ENCODE measurements at places on chromosomes 7 and 10.

DNA sequence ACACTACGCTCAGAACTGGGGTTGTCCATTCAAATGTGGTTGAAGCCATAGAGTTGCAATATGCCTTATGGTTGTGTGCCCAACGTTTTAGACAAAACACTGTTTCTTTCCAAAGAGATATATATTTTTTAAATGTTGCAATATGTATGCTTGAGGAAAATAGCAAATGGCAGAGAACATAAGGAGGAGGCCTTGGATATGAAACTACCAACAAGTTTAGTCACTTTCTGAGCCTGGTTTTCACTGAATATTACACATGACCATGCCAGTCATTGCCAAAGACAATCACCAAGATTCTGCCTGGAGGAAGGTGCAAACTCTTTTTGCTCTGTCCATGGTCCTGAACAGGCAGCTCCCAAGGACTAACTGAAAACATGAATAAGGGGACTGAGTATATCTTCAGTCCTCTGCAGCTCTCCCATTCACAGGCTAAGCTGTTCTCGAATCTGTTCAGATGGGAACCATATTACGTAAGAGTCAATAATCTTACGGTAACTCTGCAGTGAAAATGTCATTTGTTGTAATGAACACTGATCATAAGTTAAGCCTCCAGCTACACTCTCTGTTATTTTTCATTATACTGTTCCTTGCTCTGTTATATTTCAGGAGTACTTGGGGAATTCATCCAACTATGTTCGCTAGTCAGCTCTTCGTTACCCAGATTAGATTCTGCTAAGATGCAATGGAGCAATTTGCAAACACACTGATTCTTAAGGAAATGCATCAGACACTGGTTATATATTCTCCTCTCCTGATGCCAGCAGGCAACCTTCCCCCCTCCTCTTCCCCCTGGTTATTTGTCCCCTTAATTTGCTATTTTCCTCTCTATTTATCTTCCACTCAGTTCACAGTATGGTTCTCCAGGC, 90.7 kb upstream of the C1QL3 start:
- DNase-seq: no peak

DNA sequence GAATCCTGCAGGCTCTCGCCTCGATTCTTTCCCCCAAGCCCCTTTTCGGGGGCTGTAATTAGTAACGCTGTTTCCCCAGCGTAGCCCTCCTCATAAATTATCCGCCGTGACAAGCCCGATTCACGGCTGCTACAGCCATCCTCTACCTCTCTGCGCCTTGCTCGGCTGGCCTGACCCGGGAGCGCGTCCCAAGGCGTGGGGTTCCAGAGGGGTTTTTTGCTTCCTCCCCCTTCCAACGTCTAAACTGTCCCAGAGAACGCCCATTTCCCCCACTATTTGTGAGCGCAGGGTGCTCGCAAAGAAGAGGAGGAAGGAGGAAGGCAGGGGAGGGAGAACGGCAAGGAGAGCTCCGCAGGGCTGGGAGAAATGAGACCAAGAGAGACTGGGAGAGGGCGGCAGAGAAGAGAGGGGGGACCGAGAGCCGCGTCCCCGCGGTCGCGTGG, 880 bp downstream of the HOXA5 start:
- no peak for DNase-seq

- DNase-seq: no peak
Observed at GRCh38 chr10:98436704-98437103, 10.0 kb downstream of the HPS1 start.

DNA sequence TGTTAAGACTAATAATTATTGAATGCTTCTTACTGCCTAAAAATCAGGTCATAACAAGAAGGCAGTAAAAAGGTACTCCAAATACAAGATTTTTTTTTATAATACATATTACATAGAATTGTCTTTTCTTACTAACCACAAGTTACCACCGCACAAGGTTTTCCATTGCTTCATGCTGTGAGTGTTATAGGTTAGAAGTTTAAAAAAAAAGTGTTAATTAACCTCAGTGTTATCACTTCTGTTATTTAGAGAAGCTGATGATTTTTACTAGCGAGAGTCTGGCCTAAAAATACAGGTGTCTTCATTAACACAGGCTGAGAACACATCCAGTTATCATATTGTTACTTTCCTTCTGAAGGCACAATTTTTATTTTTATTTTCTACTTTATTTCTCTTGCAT, 1281.9 kb upstream of the CELF2 start:
- no peak for DNase-seq

DNA sequence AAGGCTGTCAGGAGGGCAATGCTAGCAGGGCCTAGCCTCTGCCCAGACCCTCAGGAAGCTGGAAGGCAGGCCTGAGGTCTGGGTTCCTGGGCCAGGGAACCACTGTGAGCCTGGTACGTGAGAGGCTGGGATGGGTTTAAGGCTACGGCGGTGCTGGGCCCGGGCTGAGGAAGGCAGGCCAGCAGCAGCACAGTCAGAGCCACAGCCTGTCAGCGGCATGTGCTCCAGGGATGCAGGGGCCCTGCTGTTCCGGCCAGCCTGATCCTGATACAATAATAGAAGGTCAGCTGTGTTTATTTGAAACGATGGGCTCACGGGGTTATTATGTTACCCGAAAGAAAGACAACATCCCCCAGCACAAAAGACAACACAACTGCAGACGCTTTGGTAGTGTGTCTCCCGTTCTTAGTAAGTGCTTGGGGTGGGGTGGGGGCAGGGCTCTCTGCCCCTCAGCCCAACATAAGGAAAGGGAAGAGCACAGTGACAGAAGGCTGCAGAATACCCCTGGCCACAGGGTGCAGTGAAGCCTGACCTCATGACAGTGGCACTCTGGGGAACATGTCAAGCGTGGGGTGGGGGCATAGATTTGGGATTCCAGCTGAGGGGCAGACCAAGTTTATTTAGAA, 95.0 kb downstream of the COL13A1 start:
- DNase-seq: no peak

DNA sequence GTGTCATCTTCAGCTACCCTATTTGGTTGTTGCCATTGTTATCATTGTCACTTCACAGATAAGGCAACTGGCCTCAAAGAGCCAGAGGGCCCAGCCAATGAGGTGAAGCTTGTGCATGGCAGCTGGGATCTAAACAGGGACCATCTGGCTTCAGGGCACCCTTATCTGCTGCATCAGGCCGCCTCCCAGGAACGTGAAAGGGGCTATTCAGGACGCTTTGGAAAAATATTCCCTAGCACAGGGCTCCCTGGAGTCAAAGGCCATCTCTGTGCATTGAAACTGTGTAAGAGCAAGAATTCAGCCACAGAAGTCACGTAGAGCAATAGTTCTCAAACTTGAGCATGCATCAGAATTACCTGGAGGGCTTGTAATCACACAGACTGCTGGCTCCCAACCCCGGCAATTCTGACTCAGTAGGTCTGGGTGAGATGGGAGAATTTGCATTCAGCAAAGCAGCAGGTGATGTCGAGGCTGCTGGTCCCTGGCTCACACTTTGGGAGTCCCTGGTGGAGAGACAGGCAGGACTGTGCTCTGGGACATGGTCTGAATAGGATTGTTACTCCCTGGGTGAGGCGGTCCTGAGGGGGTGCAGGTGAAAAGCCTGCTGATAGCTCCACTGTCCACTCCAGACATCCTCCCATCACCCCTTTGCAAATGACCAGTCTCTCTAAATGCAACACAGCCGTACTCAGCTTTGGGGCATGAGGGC, 21.5 kb upstream of the PLEKHA1 start:
- no peak for DNase-seq

- no peak for DNase-seq
Observed at GRCh38 chr7:20241911-20242261, 24.7 kb upstream of the MACC1 start.

DNA sequence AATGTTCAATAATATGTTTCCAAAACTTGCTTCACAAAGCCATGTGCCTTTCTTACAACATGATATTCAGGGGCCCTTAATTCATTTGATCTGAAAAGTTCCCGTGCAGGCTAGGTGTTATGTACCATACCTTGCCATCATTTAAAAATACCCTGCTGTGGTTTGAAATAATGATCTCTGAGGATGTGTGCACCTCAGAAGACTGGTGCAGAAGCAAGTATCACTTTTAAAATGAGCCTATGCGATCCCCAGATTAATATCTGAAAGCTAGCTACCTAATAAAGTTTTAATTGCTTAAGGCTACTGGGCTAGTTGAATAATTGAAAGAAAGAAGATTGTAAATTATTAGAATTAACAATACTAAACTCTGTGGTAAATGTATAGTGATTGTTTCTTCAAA, 262.4 kb downstream of the CDK14 start:
- DNase-seq: no peak

GRCh38 chr7:72751378-72751777, 76.6 kb downstream of the TYW1B start:
- DNase-seq: no peak

- no peak for DNase-seq
Observed at GRCh38 chr7:89809291-89809690, 345.0 kb upstream of the STEAP1 start.

GRCh38 chr10:44569193-44570091, 184.5 kb upstream of the CXCL12 start:
- no peak for DNase-seq

DNA sequence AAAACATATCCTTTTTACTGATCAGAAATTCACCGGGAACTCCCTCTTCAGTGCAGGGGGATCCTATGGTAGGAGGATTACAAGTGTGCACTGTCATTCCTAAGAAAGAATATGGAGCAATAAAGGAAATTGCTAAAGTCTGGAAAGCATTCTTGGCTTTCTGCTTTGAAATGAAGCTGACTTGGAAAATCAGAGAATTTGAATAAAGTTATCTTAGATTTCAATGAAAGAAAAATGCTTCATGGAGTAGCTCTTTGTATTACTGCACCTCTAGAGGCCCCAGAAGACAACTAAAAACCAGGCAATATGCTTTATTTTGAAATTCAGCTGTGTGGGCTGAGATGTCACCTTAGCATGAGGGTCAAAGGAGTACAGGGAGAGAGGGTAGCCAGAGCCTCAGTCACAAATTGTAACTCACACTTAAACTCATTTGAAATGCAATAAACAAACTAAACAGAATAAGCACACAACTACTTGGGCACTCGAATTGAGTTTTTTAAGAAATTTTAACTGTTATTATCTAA, 102.5 kb downstream of the IMMP2L start:
- no peak for DNase-seq

- no peak for DNase-seq
Observed at GRCh38 chr10:18178854-18179483, 38.7 kb downstream of the CACNB2 start.

- DNase-seq: no peak
Observed at GRCh38 chr7:135151533-135151932, 3.7 kb downstream of the TMEM140 start.

DNA sequence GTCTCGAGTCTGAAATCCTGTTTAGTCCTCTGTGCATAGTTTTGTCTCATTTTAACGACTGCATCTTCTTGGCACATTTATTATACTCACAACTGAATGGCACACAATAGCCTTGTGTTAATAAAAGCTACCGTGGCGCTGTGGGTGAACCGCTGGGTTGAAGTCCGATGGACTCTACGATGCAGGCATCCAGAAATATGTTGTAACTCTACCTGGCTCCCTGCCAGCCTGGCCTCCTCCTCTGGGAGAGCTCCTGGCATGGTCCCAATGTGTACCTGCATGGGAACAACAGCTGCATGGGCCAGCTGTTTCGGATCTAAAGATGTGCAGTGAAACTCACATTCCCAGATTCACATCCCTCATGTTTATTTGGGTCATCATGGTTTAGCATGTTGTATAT, 3.7 kb upstream of the DPYSL4 start:
- no peak for DNase-seq

- no peak for DNase-seq
Observed at GRCh38 chr7:5528071-5528814, 104.6 kb upstream of the TNRC18 start.

- DNase-seq: no peak
Observed at GRCh38 chr7:2808891-2809665, 35.0 kb downstream of the GNA12 start.

DNA sequence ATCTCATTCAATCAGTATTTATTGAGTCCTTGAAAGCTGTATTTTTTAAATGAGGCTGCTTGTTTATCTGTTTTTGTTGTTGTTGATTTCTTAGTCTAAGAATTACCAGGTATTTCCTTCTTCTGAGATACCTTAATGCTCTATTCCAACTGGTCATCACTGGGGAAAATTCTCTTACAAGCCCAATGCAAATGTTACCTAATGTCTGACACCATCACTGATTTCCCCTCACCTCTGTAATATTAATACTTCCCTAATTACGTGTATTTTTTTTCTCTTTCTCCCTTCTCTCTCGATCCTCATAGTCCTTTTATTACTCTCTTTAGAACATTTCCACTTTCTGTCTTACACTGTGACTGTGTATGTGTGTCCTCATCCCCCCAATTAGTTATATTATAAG, 13.9 kb downstream of the HDAC9 start:
- DNase-seq: no peak

- DNase-seq: no peak
Observed at GRCh38 chr7:40551685-40552576, 417.1 kb downstream of the SUGCT start.

GRCh38 chr7:11675163-11675562, 156.8 kb downstream of the THSD7A start:
- DNase-seq: no peak

DNA sequence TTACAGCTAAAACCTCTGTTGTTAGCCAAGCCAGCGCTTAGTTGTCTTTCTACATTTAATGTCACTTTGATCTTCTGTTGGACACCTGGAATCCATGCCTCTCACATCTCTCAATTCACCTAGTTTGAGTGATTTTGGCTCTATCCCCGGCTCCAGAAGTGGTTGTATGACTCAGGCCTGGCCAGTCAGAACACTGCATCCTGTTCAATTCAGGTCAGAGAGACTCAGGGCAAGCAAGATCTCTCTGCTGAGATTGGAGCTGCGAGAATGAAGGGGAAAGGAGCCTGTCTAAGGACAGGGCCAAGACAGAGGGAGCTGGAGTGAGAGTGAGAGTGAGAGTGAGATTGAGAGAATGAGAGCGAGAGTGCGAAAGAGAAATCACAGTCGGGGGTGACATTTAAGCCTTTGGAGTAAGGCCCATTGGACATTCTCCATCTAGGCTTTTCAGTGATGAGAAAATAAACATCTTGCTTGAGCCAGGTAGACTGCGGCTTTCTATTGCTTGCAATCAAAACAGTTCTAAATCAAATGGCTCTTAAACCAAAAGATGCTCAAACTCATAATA, 83.3 kb upstream of the DYNC1I1 start:
- DNase-seq: peak; percentile 34

- DNase-seq: no peak
Observed at GRCh38 chr7:30671793-30672465, 10.3 kb downstream of the CRHR2 start.

DNA sequence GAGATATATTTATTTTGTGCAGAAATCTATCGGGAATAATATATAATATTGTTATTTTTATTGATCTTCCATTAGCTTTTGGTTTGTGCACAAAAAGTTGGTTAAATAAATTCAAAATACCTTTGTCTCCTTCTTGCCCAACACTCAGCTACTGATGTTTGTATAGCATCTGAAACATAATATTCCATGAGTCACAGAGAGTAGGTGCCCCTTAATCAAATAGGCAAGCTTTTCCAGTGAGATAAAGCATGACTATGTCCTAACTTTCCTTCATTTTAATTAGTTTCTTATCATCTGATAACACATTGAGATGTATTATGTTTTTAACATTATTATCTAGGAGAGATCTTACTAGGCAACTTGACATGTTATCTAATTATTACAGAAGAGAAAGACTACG, 432.2 kb downstream of the KIF20B start:
- DNase-seq: no peak
